ENCODE measurements at places on chromosomes 3 and 15.

- DNase-seq: no peak
These were observed 27.6 kb upstream of the SLC28A1 start for GRCh38 chr15:84856731-84857417.

- no peak for DNase-seq
These were observed 1.8 kb upstream of the RTP3 start for GRCh38 chr3:46495901-46496456.

GRCh38 chr3:129413687-129414506 lies 14.5 kb downstream of the EFCAB12 start:
- DNase-seq: no peak

GRCh38 chr3:117669774-117670173 lies 960.2 kb downstream of the TUSC7 start:
- DNase-seq: no peak

DNA sequence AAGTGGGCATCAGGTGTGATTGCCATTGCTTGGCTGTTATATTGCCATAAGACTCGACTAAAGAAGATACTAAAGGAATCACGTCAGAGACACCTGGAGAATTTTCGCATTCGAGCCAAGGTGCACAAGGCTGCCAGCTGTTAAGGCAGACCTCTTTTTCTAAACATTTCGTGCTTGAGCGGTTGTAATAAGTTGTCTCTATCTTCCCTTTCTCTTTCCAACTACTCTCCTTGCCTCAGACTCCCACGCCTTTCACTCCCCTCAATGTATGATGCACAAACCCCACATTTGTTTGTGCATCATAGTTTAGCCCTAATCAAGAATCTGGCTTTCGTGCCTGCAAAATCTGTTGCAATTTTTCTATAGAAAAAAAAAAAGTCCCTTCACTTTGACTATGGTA lies 118.0 kb downstream of the IQCH start:
- no peak for DNase-seq

- no peak for DNase-seq
These were observed 8.0 kb downstream of the GABRR3 start for GRCh38 chr3:98027085-98027446.

GRCh38 chr3:131457220-131457619 lies 45.6 kb downstream of the MRPL3 start:
- no peak for DNase-seq

DNA sequence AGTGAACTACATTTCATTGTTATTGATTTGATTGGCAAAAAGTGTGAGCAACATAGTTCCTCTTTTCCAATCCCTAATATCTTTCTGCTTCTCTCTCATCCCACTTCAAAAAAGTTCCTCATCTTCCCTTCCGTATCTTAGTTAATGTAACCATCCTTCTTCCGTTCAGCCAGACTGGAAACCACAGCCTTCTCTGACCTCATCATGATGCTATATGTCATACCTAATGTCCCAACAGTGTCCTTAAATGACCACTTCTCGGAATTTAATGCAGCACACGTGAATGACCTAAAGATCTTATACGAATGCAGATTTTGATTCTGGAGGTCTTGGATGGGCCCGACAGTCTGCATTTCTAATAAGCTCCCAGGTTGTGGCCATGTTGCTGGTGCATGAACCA lies 320.3 kb upstream of the SATB1 start:
- DNase-seq: no peak

DNA sequence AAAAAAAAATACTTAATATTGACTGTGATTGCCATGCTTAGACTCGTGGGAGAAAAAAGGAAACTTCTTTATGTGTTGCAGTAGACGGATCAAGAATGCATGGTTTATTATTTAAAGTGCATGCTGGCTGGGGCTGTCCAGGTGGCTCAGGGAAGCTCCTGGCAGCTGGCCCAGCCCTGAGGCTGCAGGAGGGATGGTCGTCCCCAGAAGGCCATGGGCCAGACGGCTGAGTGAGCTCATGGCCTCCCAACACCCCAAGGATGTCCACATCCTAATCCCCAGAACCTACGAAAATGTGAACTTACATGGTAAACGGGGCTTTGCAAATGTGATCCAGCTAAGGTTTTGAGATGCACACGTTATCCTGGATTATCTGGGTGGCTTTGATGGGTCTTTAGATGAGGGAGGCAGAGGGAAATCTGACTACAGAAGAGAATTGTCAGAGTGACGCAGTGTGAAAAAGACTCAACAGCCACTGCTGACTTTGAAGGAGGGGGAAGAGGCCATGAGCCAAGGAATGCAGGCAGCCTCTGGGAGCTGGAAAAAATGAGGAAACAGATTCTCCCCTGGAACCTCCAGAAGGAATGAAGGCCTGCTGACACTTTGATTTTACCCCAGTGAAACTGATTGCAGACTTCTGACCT lies 29.8 kb downstream of the ADAMTS17 start:
- no peak for DNase-seq

- no peak for DNase-seq
These were observed 117.7 kb upstream of the P2RY1 start for GRCh38 chr3:152717252-152717651.

DNA sequence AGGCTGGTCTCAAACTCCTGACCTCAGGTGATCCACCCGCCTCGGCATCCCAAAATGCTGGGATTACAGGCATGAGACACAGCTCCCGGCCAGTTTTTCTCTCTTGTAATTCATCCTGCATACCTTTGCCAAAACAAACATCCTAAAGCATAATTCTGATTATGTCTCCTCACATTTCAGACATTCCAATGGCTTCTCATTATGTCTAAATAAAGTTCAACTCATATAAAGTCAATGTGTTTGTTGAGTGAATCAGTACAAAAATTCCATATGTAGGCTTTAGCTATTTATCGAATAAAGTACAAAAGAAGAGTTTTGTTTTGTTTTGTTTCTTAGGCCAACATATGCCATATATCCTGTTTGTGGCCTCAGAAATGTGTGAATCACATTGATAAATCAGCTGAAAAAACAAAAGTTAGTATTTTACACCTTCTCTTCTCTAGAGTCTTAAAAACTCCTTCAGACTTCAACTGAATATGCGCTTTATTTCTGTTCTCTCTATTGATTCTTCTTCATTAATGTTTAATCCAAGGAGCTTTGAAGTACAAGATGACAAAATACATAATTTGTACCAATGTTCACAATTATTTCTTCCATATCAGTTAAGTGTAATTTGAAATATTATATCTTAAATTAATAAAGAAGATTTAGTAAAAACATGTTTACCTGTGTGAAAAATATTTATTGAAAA lies 165.8 kb downstream of the MECOM start:
- no peak for DNase-seq

- no peak for DNase-seq
These were observed 18.5 kb downstream of the NLGN1 start for GRCh38 chr3:173416070-173416469.

DNA sequence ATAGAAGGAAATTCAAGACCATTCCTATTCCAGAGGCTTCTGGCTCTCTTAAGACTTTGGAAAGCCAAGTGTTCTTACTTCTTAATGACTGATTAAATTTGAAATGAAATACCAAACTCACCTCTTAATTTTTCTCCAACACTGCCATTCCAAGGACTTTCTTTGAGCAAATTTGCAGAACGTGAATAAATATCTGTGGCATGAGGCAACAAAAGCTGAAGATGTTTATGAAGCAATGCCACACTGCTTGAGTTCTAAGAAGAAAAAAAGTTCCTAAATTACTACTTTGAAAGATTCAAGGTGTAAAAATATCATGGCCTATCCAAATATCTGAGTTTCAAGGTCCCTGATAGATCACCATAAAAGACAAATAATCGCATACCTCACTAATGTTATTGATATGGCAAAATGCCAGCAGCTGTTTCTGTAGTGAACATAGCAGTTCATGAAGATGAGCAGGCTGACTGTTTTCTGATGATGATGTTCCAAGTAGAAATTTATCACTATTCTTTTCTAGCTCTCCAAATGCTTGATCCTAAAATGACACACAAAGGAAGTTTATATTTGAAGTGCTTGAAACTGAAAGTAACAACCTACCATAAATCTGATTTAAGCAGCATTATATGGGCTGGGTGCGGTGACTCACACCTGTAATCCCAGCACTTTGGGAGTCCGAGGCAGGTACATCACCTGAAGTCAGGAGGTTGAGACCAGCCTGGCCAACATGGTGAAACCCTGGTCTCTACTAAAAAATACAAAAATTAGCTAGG lies 104.4 kb downstream of the HERC1 start:
- DNase-seq: no peak

- DNase-seq: no peak
These were observed 480 bp downstream of the CHRNA7 start for GRCh38 chr15:32030795-32031194.

- DNase-seq: no peak
These were observed 3.1 kb downstream of the CFAP100 start for GRCh38 chr3:126397610-126398422.

GRCh38 chr15:90557186-90558084 lies 27.7 kb downstream of the CRTC3 start:
- no peak for DNase-seq

DNA sequence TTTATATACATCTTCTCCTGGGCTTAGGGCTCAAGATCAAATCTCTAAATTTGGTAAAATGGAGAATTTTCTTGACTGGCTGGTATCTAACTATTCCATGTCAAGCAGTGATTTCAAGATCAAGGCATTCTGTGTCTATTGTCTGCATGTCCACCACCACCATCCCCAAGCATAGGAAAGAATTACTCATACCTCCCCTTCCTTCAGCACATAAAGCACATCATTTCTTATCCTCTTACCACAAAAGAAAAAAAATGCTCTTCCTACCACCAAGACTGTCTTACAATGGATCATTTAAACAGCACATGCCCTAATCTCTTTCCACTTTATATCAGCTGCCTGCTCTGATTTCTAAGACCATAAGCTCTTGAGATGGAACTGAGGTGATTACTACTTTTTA lies 470.5 kb upstream of the THBS1 start:
- no peak for DNase-seq

DNA sequence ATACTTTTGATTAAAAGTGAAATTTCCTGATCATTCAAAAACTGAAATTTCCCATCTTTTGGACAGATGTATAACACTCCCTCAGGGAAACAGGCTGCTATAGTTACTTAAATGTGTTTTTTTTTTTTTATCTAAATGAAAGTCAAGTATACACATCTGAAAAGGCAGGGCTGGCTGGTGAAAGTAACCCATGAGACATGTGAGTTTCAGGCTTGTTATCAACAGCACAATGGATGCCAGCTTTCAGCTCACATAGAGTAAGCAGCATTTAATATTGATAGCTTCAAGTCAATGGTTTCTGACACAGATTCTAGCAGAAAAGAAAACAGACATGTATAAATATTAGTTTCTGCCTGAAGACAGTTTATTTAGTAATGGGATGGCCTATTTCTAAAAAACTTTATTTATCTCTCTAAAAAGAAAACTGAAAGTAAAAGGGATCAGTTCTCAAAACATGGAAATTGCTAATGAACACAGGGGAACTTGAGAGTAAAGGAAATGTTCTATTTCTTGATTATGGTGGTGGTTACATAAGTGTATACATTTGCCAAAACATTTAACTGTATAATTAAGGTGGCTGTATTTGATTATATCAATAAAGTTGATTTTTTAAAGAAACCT lies 89.7 kb upstream of the CMC1 start:
- DNase-seq: no peak

DNA sequence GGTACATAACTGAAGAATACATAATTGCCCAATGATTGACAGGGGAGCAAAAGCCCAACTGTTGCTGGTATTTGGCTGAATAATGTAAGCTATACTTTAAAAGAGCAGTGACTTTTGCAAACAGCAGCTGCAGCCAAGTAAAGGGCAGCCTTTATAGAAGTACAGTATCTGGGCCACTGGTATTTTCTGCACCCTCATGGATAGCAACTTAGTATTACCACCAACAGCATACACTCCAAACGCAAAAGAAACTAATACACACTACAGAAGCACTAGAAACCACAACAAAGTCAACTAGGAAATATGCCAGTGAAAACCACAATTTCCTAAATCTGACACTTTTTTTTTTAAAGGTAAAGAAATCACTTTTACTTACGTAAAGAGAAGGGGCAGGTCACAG lies 206.1 kb downstream of the TIGIT start:
- DNase-seq: no peak

DNA sequence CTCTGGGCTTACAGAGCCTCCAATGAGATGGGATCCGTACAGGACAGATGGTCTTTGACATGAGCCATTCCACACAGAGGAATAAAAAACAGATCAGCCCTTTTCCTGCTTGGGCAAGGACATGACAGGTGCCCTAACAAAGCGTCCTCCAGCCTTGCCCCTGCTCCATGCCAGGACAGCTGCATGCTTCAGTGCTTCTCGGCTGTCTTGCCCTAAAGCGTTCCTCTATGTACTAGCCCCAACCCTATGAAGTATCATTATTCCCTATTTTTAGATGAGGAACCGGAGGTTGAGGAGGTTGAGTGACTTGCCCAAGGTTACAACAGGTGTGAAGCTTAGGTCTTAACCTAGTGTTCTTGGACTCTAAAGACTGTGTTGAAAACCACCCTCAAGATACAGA lies 10.5 kb downstream of the POMGNT2 start:
- no peak for DNase-seq

GRCh38 chr3:67468511-67468910 lies 185.9 kb downstream of the SUCLG2 start:
- no peak for DNase-seq

- DNase-seq: no peak
These were observed 290.1 kb upstream of the CHRNA7 start for GRCh38 chr15:31740203-31740602.

- no peak for DNase-seq
These were observed 1.1 kb downstream of the EAF2 start for GRCh38 chr3:121836064-121836463.

DNA sequence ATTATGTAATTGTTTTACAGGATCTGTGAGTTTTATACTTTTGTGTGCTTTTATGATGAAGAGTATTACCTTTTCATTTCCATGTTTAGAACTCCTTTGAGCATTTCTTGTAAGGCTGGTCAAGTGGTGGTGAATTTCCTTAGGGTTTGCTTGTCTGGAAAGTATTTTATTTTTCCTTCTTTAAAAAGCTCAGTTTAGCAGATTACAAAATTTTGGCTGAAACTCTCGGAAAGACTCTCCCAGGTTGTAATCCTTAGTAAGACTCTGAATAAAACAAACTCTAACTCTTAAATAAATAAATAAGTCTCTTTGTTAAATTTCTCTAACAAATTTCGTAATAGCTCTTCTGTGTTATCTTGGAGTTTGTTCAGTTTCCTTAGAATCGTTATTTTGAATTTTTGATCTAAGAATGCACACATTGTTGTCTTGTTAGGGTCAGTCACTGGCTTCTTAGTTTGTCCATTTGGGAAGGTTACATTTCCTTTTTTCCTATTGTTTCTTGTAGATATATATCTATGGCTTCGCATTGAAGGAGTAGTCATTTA lies 14.7 kb upstream of the ACOX2 start:
- DNase-seq: no peak

- no peak for DNase-seq
These were observed 108.8 kb upstream of the CCDC54 start for GRCh38 chr3:107268469-107268868.
